Right ventricle myocardium superior (tissue), 1 donor: ENCODE measurements at places on chromosomes 3 and 15.

DNA sequence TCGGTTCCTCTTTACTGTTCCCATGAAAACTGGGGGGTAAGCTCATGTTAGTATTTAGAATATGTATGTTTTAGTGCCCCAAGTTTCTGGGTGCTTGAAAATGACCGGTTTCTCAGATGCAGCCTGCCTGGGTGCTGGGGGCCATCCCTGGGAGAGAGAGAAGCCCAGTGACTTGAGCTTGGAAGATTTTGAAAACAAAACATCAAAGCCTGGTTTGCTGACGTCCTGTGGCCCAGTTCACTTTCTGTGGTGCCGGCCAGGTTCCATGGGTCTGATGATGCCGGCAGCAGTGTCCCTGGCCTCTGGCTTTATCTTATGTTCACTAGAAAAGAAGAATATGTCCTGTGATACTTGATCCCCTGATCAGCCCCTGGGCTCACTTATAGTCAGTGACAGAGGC, 17.1 kb downstream of the APBA2 start:
- DNase-seq, result no peak

DNA sequence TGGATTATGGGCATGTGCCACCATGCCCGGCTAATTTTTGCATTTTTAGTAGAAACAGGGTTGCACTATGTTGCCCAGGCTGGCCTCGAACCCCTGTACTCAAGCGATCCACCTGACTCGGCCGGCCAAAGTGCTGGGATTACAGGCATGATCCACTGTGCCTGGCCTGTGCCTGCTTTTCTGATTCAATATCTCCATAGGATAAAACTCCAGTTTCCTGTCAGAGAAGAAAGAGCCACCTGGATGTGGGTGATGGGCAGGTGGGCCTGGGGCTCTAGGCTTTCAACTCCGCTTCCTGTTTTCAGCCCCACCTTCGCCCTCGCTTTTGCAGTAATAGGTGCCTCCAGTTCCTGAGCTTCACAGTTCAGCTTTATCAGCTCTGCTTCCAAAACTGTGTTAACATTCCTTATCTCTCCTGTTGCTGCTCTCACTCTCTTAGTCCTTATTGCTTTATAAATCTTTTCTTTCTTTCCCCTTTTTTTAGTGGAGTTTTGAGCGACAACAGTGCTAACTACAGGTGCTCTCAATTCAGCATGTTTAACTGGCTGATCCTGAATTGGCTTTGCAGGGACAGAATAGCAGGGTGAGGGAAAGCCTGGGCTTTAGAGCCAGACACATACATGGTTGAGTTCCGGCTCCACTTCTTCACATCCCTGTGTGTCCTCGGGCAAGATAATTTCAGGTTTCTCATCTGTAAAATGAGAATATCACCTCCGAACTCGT, 21.1 kb upstream of the PDE8A start:
- DNase-seq, result no peak

DNA sequence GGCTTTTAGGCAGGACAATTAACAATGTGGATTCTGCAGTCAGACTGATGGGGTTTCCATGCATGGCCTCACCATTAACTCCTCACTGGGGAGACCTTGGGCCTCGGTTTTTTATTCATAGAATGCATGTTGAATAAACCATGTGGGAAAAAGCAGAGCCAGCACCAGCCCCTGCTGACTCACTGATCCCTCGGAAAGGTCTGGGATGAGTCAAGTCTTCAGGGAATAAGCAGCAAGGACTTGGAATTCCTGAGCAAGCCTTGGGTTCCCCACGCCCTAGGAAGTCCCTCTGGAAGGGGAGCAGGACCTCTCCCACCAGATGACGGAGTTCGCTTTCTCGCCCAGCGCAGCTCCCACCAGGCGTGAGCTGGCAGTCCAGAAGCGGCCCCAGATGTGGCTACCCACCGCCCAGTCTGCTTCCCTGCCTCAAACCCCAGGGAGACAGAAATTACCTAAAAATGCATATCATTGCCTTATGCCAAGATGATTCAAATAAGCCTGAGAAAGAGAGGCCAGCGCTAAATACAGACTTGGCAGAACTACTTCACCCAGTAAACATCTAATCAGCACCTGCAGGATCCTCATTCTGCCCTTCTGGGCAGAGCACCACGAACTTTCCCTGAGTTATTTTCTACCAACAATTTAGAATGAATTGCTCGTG, 45.4 kb downstream of the BTD start:
- peak; percentile 50 for DNase-seq

GRCh38 chr15:93954985-93955571, 276.3 kb upstream of the MCTP2 start:
- DNase-seq, result no peak

DNA sequence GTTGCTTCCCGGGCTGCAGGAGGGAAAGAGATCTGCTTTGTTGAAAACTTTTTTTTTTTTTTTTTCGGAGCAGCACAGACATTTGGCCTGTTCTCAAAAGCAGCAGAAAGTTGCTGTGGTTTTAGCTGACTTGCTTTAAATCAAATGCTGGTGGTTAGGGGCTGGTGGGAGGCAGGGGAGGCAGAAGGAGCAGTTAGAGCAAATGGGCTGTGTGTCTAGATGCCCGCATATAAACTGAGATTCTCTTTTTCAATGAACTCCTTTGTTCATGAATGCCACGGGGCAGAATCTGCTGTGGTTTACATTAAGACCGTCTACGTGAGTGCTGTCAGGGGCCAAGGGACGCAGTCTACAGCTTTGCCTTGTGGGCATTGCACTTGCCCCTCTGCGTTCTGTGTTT, 95.9 kb downstream of the FLNB start:
- no peak for DNase-seq

GRCh38 chr15:45129651-45130129, at the start of the genes DUOX1 and DUOXA1:
DUOX1 (plus strand) TSS chr15:45129994; CDS start chr15:45131967, 1,973 bp downstream.
DUOXA1 (minus strand) TSS chr15:45129879; CDS start chr15:45123014, 6,865 bp downstream.
- DNase-seq, result peak; percentile 64

GRCh38 chr3:128343287-128344051, 123.2 kb downstream of the DNAJB8 start:
- no peak for DNase-seq

DNA sequence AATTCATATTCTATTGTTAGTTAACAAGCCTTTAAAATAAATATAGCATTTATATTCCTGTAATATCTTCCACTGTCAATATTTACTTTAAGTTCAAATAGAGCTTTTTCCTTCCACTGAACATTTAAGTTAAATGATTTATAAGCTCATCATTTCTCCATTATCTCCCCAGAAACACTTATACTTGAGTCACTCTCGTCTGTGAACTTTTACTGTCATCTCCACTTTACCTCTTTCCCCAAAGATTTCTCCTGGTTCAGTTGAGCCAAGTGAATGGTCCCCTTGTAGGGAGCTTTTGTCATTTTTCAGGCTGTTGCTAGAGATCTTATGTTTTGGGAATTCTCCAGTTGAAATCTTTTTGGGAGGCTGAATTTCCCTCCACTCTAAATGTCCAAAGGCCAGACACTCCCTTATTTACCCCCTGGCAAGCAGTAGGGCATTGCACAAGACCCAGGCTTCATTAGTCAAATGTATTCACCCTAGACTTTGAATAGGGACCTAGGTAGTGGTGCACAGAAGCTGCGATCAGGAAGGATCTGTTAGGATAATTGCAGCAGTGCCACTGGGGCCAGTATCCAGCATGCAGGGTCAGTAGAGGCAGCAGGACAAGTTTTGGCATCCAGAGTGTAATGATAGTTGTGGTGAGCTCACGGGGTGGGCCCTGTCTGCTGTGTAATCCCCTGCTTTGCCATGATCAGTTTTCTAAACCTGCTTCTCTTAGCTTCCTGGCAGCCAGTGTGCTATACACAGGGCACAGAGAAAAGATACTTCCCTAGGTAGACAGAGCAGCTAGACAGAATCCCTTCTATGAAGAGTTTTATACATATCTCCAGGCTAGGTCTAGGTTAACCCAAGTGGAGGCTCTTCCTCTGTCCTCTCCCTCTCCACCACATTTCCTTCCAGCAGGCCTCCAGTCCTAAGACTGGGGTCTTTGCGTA, 356.5 kb upstream of the SLCO3A1 start:
- DNase-seq, result no peak

- DNase-seq, result no peak
These were observed 413.1 kb downstream of the MCTP2 start for GRCh38 chr15:94644433-94644832.

GRCh38 chr3:183354325-183354831, 74.0 kb downstream of the MCF2L2 start:
- no peak for DNase-seq

DNA sequence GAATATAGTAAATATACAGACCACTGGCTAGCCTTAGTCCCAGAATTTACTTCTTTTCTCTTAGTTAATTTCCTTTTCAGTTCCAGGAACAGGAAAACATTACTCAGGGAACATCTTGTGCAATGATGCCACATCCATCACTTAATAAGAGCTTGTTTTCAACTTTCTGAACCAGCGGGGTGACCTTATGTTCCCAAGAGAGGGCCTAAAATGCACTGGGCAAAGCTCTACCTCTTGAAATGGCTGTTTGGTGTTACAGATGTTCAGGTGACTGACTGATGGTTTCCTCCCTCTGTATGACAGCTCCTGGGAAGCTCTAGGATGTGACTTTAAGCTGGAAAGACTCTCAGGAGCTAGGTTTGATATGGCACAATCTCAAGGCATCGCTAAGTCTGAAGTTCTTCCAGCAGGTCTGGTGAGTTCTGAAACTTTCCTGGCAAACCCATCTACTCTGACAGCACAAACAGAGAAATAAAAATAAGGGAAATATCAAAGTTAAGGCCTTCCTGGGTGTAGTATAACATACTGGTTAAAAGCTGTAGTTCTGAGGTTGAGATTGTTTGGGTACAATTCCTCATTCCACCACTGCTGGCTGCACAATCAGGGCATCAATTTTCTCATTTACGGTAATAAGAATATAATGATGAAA, 98.6 kb downstream of the ZIC1 start:
- no peak for DNase-seq

DNA sequence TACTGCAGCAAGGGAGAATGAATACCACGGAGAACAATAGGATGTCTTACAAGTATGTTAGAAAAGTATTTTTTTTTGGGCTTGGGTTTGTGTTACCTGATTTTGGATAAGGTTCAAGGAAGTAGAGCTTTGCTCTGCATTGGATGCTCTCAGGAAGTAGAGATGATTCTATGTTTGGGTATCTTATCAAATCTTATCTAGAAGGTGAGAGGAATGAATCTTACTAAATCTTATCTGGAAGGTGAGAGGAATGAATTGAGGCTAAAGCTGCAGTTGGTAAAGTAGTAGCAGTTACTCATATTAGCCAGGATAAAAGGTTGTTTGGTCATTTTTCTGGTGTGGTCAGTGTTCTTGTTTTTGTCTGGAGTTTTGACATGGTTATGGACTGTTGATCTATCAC, 17.4 kb downstream of the TFG start:
- DNase-seq, result no peak

- no peak for DNase-seq
These were observed 46.7 kb downstream of the NKIRAS1 start for GRCh38 chr3:23869977-23870662.

DNA sequence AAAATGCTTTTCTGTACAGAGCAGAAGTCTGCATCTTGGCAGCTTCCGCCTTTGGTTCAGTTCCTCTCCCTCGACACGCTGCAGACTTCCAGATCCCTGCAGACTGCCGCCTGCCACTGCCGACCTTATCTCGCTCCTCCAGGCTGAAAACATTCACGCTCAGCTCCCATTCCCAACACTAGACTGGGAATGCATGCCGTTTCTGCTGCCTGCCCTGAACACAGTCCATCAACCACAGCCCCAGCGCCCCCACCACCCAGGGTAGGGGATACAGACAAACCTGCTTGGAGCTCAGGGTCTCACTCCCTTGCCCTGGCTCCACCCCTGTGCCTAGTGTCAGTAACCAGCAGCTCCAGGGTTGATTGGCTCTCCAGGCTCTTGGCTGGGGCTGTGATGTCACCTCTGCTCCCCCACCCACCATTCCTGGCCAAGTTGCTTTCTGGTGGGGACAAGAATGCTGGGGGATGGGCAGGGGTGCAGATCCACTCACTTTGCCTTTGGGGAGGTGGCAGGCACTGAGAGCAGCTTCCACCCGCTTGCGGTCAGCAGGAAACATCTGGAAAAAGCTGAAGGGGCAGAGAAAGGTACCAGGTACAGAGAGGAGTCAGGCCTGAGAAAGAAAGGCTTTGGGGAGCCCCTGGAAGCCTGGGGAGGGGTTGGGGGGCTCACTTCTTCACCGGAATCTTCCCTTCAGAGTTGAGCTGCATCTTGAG, 6.1 kb downstream of the PLCB2 start:
- no peak for DNase-seq

- no peak for DNase-seq
These were observed 179.8 kb downstream of the SNRPN start for GRCh38 chr15:25134546-25134945.

GRCh38 chr3:45017821-45018220, 8.3 kb upstream of the CLEC3B start:
- no peak for DNase-seq

DNA sequence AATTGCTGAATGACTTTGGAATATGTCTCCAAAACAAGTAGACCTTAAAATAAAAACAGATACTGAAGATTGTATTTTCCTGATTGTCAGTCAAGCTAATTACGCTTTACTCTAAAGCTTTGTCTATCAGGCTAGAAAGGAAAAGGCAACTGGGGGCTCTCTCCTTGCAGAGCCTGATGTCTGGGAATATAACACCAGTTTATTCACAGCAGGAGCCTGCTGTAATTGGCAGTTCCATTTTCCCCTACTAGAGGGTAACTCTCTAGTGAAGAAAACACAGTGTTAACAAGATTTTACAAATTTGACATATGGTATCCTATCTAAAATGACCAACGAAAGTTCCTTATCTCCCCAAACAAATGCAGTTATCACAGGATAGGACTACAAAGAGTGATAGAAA, 158.8 kb downstream of the PDZRN3 start:
- no peak for DNase-seq

GRCh38 chr3:73525591-73525990, 99.2 kb downstream of the PDZRN3 start:
- DNase-seq, result no peak

GRCh38 chr3:34957677-34958076, 681.6 kb upstream of the ARPP21 start:
- no peak for DNase-seq

GRCh38 chr15:74257623-74258022, 21.5 kb downstream of the CCDC33 start:
- no peak for DNase-seq

DNA sequence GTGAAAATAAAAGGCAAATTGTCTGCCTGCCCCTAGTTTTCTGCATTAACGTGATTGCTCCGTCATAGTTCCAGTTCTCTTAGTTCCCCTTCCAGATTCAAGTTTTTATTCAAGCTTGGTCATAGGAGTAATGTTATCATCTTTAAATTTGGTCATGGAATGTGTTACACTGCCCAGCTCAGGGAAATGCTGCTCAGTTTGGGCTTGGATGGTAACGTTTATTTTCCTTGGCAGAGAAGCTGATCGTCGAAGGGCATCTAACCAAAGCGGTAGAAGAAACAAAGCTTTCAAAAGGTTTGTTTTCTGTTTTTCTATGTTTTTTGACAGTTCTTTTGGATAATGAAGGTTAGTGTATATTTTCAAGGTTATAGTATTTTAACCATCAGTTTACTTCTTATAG, 118.4 kb upstream of the FLNB start:
- DNase-seq, result no peak

GRCh38 chr3:156274791-156275190, 154.4 kb downstream of the KCNAB1 start:
- no peak for DNase-seq

- no peak for DNase-seq
These were observed 1334.4 kb upstream of the ALCAM start for GRCh38 chr3:104032283-104032682.
